Forelimb muscle (tissue), 1 donor: ENCODE measurements at places on chromosomes 16 and 17. TPM values are rescaled to one million over a fixed set of nuclear protein-coding genes. Genes with fewer than 3 reads are reported as not detected.

- no peak for DNase-seq
Observed at GRCh38 chr17:82980632-82981031, 98.8 kb upstream of the METRNL start.

SARM1 gene
- 5.3 TPM for polyA plus RNA-seq

DNA sequence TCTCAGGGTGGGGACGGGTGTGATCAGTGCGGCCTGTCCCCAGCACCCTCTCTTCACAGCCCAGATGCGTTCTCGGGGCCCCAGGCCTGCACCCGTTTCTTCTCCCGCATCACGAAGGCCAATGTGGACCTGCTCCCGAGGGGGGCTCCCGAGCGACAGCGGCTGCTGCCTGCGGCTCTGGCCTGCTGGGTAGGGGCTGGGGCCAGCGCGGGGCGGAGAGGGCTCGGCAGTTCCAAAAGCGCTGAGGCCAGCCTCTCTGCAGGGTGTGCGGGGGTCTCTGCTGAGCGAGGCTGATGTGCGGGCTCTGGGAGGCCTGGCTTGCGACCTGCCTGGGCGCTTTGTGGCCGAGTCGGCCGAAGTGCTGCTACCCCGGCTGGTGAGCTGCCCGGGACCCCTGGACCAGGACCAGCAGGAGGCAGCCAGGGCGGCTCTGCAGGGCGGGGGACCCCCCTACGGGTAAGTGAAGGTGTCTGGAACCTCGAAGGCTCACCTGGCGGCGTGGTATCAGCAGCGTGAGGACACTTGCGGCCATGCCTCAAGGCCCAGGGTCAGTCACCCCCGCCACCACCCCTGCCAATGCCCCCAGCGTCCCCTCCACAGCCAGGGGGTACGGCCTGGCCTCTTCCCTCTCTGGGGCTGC lies 4.4 kb downstream of the MSLN start:
- no peak for DNase-seq

ALDH3A1 gene
- polyA plus RNA-seq = 0.14 TPM

GRCh38 chr17:61388561-61389356 lies 10.9 kb upstream of the TBX2 start:
- no peak for DNase-seq

GRCh38 chr17:145671-146541 lies 8.5 kb downstream of the SCGB1C2 start:
- no peak for DNase-seq

DNA sequence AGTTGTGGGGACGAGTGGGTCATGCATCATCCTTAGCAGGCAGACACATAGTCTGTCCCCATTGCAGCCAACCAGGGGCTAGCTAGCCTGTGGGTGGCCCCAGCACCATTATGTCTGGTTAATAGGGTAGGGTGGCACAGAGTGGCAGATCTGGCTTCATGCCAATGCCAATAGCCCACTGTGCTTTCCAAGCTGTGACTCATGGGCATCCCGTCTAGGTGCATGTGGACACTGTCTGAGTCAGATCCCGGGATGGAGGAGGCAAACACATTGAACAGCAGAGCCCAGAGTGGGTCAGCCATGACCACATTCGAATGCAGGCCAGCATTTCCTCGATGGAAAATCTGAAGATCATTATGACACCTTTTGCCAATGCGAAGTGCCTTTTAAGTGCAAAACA lies 2.5 kb downstream of the HS3ST2 start:
- no peak for DNase-seq

LPO gene
- 0.19 TPM for polyA plus RNA-seq

SLC4A1 gene
- polyA plus RNA-seq = 11.3 TPM

GALK1 gene
- 24.8 TPM for polyA plus RNA-seq

GRCh38 chr17:7807206-7807605 lies 26.8 kb upstream of the KDM6B start:
- no peak for DNase-seq

KRTAP1-5 gene
- polyA plus RNA-seq = not detected

FBXW10 gene
- 0.13 TPM for polyA plus RNA-seq

GRCh38 chr17:34670618-34671017 lies 91.2 kb downstream of the TMEM132E start:
- DNase-seq = no peak

ABCC3 gene
- 0.39 TPM for polyA plus RNA-seq

GRCh38 chr16:46817961-46818360 lies 13.0 kb downstream of the C16orf87 start:
- DNase-seq = no peak

GPR179 gene
- polyA plus RNA-seq = 0.38 TPM

- DNase-seq = no peak
Observed at GRCh38 chr16:85190572-85190971, 78.3 kb upstream of the CIBAR2 start.

DYNLL2 gene
- 41.0 TPM for polyA plus RNA-seq

DNA sequence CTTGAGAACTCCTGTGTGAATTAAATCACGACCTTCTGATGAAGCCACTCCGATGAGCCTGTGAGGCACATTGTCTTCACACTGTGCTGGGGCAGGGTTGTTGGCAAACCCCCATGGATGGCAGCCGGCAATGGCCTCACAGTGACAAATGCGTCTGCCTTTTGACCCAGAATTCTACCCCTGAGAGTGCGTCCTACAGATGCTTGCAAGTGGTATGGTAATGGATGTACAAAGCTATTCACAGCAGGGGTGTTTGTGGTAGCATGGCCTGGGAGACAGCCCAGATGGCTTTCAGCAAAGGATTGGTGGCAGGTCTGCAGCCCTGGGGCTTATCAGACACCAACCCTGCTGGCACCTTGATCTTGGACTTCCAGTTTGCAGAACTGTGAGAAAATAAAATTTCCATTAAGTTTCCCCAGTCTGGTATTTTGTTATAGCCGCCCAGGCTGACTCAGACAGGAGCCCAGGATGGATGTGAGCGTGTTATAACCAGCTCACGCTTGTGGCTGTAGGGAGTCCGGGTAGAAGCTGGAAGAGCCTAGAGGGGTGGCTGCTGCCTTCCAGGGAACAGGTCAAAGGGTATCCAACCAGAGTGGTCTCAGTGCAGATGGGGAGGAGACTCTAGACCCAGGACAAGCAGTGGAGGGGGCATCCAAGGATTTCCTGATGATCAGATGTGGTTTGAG lies 10.1 kb downstream of the AFMID start:
- DNase-seq = no peak

GRCh38 chr17:8477715-8478441 lies 42.2 kb downstream of the NDEL1 start:
- DNase-seq = no peak

GRCh38 chr17:72462814-72463213 lies 342.0 kb downstream of the SOX9 start:
- DNase-seq = no peak

DNA sequence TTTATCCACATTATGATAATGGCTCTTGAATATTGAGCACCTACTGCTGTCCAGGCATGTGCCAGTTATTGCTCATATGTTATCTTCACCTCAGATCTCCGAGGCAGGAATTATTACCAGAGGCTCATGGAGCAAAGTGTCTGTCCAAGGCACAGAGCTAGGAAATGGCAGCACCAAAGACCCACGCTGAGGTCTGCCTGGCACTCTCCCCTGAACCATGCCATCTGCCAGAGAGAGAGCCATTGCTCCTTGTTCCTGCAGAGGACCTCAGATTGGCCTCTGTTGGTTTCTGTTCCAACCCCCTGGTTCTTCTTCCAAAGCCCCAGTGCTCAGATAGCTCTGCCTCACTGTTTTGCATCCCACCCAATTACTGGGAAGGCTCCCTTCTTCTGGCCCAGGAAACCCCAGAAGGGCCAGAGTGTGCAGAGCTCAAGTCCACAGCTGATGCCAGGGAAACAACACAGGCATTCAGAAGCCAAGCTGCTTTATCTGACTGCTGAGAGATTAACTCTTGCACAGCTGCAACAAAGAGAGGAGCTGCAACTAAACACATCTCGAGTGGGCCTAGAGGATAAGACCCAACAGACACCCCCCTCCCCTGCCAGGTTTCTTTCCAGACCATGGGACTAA lies 5.9 kb downstream of the ASIC2 start:
- no peak for DNase-seq

GRCh38 chr17:4872786-4873185 lies 26.6 kb upstream of the C17orf107 start:
- no peak for DNase-seq

DNA sequence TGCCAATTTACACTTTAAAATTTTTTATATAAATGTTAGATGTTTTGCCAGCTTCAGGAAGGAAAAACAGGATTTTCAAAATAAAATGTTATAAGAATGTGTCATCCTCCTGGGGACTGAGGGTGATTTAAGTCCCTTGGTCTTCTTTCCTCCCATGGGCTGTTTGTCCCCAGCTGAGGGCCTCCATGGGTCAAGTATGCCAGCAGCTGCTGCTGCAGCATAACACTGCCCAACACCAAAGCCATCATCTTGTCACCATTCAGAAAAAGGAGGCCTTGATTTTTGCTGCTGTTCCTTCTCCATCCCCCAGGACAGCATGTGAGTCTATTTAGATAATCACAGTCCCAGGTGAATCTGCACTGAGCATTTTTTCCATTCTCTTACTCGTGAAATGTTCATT lies 188.5 kb downstream of the LGALS9B start:
- no peak for DNase-seq

DNA sequence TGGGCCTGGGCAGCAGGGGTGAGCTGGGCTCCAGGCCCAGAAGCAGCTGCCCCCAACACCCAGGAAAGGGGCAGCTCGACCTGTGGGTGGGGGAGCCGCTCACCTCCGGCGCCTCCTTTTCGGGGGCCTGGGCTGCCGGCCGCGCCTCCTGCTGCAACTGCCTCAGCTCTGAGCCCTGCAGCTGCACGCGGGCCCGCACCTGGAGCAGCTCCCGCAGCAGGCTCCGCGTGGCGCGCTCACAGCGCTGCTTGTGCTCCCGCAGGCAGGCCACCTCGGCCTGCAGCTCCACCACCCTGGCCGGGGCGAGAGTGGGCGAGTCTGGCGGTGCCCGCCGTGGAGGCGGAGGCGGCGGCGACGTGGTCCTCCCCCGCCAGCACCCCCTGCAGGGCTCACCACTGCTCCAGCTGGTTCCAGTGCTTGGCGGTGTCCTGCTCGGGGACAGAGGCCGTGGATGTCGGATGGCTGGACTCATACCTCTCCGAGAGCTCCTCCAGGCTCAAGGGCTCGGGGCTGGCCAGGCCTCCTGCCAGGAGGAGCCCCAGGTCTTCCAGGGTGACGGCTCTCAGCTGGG lies 868 bp downstream of the CCDC154 start:
- no peak for DNase-seq

PROCA1 gene
- polyA plus RNA-seq = 3.1 TPM

DNA sequence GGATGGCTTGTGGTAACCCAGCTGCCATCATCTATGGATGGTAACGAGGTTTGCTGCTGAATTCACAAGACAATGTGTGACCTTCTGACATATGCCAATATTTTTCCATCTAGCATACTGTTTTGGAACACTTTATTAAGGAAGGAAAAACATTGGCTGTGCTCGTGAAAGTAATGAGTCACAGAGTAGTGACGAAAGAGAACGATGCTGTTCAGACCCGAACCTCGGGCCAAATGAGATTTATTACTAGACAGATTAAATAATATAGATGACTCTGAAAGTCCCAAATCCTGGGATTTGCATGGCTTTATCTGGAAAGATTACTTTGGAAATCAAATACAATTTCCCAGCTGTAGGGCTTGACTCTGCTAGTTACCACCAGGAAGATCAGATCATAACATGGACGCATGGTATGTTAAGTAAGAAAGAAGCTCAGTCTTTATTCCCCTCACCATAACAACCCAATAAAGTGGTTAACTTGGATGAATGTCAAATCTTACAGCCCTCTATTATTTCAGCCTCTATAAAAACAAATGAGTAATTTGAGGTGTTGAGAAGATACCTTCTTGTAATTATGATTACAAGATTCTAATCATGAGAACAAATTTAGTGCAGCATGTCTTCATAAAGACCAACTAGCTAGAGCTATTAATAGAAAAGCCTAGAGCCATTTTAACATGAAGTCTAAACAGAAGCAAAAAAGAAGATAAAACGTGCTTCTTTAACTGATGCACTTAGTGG lies 32.6 kb downstream of the ERN1 start:
- DNase-seq = no peak

GRCh38 chr17:39600288-39600996 lies 7.3 kb downstream of the NEUROD2 start:
- no peak for DNase-seq

- no peak for DNase-seq
Observed at GRCh38 chr16:86626966-86627365, 48.6 kb downstream of the FOXL1 start.

MMP28 gene
- polyA plus RNA-seq = 3.6 TPM
